ENCODE measurements at places on chromosomes 5 and 9. TPM values are rescaled to one million over a fixed set of nuclear protein-coding genes. Genes with fewer than 3 reads are reported as not detected.

The ZNF608 gene
- not detected for total RNA-seq

The TBC1D13 gene
- 21.2 TPM for total RNA-seq

The NOXA1 gene
- total RNA-seq, result 0.49 TPM

The PCDHGA5 gene
- total RNA-seq, result 0.31 TPM

The EFNA5 gene
- total RNA-seq, result not detected

The SPAG8 gene
- 0.66 TPM for total RNA-seq

The MEIKIN gene
- not detected for total RNA-seq

GRCh38 chr5:61394793-61395192 lies 62.7 kb downstream of the ZSWIM6 start:
- no peak for DNase-seq

DNA sequence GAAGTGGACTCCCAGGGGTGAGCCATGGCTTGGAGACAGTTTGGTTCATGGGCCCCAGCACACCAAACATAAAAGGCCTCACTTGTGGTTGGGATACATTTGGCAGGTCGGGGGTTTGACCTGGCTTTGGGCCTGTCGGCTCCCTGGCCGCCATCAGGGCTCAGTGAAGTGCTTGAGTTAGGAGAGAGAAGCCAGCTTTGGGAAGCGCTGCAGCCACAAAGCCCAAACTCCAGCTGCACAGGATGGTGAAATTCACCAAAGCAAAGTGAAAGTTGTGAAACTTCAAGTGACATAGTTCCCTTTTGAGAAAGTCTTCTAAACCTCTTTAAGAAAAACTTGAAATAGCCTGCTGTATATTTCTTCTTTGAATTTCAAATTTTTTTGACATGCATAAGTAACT lies 27.5 kb downstream of the SLC46A2 start:
- no peak for DNase-seq

DNA sequence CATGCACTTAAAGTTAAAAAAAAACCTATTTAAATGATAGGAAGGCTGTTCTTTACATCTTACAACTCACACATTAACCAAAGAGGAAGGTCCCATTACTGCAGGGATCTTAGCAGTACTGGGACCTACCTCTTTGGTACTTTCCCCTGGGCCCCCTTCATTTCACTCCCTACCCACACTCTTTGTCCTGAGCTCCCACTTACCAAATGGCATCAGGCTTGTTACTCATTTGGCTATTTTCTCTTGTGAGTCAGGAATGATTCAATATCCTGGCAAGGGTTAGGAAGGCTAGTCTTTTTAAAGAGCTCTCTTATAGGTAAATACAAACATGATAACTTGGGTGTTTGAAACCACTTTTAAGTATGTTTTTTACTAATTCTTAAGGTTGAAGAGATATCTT lies 117.4 kb upstream of the ELL2 start:
- no peak for DNase-seq

DNA sequence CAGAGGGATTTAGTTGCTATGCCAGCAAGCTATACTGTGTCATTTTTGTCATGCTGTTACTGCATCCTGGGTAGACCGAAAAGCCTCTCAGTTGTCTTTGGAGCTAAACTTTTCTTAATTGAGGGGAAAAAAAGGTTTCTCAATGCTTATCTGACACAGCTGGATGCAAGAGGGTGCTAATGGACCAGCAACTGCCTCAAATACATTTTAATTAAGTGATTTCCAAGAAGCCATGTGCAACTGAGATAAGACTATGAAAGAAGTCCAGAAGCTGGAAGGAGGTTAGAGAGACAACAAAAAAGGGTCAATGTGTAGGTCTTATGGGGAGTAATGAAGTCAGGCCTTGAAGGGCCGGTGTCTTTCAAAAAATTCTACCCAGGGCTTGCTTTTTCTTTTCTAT lies 465.7 kb upstream of the DMAC1 start:
- DNase-seq, result no peak

GRCh38 chr5:36945687-36946086 lies 69.1 kb downstream of the NIPBL start:
- no peak for DNase-seq

DNA sequence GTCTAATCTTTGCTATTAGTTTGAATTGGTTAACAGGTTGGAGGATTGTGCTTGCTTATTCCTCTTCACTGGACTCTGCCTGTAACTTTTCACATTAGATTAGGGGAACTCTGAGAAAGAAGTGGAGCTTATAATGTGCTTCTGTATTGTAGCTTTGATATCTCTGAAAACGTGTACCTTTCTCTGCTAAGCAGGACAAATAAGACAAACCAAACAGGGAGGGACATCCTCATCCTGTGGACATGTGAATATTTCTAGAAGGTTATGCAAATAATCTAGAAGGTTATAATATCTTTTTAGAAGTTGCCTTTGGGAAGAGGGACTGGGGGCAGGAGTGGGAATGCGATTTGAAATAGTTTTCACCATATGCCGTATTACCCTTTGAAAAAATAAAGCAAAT lies 11.7 kb downstream of the IQGAP2 start:
- DNase-seq, result no peak

DNA sequence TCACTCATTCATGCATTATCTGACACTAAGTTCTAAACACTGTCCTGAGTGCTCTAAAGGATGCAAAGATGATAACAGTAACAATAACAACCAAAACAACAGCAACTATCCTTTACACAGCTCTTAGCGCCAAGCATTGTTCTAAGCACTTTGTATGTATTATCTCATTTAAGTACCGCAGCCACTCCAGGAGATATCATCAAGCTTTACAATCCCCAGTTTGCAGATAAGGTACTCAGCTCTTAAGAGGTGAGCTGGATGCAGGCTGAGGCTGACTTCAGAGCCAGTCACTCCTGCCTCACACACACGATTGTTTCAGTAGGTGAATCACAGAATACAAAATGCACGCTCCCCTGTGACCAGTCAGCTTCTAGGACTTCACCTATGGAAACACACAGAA lies 141.8 kb downstream of the PAX5 start:
- DNase-seq, result no peak

GRCh38 chr9:100689635-100690034 lies 111.8 kb downstream of the CAVIN4 start:
- DNase-seq, result no peak

GRCh38 chr5:155952486-155953089 lies 374.4 kb upstream of the SGCD start:
- DNase-seq, result no peak

GRCh38 chr5:171306166-171306565 lies 2.9 kb upstream of the TLX3 start:
- no peak for DNase-seq

DNA sequence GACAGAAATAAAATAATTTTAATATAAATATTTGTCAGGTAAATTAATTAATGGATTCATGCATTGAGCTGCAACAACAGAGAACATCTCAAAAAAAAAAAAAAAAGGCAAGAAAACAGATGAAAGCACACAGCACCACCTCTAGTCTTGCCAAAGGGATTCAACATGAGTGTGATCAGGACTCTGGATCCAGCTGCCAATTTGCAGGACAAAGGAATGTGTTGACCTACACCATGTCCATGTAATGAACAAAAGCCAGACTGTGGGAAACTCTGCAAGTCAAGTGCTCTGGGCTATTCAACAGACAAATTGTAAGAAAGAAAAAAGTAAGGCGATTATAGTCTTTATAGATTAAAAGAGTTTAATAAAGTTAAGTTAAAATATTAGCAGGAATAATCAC lies 769.3 kb downstream of the TLR4 start:
- DNase-seq, result no peak

DNA sequence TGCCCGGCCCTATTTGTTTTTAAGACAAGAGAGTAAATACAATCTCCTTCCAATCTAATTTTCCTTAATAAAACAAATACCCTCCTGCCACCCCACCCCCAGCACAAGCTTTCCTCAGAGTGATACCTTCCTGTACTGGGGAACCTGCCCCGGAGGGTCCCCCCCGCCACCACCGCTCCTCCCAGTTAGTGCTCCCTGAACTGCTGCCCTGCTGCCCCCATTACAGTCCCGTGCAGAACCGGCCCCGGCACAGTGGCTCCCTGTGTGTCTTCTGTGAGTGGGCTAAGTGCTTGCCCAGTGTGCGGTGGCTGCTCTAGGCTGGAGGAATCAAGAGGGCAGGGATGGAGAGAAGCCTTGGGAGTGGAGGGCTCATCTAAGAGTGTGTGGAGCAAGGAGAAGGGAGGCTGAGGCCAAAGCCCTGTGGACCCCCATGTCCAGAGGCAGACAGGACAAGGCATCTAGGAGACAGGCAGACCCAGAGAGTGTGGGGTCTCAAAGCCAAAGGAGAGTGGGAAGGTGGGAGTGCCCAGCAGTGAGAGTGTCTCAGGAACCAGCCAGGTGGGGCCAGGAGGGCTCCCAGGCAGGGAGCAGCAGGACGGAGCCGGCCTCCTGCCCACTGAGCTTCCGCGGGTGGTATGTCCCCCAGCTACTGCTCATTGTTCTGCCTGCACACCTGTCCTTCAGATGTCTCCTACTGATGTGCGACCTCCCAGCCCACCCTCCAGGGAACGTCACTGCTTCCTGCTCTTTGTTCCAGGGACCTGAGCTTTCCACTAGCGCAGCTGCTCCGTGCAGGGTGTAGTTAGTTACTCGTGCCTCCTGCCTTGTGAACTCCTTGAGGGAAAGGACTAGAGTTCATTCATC lies 129.0 kb downstream of the DAB2IP start:
- no peak for DNase-seq

GRCh38 chr5:156835905-156836304 lies 14.2 kb upstream of the PPP1R2B start:
- no peak for DNase-seq

DNA sequence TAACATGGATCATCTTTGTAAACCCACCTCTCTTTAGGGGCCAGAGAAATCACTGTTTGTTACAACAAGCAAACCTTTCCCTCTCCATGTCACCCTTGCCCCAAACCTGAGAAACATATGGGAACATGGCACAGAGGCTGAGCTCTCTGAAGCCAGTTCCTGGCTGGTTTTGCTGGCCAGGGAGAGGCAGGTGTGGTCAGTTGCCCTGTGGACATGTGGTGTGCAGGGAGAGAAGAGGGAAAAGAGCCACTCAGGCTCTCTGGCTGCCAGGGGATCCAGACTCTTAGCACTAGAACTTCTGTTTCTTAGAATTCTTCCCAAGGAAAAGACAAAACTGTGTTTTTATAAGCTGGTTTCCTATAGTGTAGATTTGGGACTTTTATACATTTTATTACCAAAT lies 4.6 kb upstream of the CATSPER3 start:
- no peak for DNase-seq

DNA sequence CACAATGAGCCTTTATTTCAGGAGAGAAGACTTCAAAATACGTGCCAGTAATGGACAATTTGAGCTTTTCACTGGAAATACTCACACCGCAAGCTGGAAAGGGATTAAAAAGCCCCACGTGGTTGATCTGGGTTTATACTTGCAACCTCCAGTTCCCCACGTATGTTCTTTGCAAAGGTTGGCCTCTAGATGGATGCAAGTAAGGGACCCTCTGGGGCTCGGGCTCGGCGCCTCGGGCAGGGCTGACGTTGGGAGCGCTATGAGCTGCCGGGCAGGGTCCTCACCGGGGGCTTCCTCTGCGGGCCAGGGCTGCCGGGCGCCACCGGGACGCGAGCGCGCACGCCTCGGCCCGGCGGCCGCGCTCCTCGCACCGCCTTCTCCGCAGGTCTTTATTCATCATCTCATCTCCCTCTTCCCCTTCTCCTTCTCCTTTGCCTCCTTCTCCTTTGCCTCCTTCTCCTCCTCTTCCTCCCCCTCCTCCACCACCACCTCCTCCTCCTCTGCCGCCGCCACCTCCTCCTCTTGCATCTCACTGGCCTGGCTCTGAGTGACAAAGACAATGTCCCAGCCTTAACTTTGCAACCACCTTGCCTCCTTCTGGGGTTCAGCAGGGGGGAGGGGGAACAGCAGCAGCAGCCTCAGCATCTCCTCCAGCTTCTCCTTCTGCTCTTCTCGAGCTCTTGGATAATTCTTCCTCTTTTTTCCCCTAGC lies 701 bp upstream of the ZNF462 start:
- DNase-seq, result no peak

DNA sequence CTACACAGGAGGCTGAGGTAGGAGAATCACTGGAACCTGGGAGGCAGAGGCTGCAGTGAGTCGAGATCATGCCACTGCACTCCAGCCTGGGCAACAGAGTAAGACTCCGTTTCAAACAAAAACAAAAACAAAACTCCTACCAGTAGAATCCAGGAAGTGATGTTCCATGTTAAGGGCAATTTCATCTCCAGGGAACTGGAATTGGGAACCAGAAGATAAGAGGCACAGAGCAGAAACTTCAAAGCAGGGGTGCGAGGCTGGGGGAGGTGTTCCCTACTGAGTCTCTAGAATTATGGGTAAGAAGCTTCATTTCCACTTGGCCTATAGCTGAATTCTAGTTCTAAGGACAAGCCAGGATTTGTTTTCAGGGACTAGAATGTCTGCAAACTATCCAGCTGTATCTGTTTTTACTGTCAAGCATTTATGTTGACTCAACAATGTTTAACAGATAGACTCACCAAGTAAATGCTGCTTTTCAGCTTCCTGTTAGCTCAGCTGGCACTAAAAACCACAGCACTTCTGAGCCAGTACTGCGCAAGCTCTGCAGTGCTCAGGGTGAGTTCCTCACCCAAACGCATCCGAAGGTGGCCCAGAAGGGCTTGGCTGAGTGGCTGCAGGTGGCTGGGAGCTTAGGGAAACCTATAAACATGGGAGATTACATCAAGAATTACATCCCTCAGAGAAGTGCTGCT lies 320.1 kb downstream of the MTRR start:
- DNase-seq, result no peak

All from activated T-helper 1 cell treated with anti-CD3 and anti-CD28 coated beads, Interleukin-12 subunit alpha, Interleukin-12 subunit beta, Interleukin-2, Interleukin-4 antibody, amounts not matched to agents 30 ng/mL and 10 ng/mL and 1 ng/mL, durations not matched to agents 14 hours and 24 hours and 36 hours (primary cell).